ENCODE measurements at places on chromosomes 7 and 10.

DNA sequence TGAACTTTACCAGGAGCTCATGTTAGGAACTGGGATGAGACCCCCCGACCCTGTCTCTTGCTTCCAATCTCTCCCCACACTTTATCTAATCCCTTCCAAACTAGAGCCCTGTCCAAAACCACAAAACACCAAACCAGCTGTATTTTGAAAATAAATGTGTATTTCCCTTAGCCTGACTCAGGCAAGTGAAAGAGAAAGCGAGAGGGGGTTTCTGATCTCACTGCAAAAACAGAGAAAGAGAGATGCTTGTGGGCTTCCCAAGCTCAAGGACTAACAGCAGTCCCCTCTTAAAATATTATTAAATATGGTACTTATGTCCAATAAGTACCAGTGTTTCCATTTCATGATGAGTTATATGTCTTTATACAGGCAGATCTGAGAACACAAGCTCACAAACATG is 122.0 kb downstream of the AGMO start:
- DNase-seq, result no peak

DNA sequence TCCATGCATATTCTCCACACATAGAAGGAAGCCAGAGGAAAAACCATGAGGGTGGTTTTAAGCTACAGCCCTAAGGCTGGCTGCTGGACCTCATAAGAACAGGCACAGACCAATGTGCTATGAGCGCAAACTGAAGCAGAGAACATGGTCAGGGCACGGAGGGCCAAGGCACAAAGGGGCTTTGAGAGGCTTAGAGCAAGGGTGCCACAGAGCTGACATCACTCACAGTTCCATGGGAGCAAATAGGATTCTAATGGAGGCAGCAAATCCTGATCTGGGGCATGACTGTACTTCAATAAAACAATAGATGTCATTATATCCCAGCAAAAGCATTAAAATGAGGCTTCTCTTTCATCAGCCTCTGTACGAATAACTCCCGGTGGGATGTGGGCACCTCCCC is 162.4 kb downstream of the COBL start:
- no peak for DNase-seq

DNA sequence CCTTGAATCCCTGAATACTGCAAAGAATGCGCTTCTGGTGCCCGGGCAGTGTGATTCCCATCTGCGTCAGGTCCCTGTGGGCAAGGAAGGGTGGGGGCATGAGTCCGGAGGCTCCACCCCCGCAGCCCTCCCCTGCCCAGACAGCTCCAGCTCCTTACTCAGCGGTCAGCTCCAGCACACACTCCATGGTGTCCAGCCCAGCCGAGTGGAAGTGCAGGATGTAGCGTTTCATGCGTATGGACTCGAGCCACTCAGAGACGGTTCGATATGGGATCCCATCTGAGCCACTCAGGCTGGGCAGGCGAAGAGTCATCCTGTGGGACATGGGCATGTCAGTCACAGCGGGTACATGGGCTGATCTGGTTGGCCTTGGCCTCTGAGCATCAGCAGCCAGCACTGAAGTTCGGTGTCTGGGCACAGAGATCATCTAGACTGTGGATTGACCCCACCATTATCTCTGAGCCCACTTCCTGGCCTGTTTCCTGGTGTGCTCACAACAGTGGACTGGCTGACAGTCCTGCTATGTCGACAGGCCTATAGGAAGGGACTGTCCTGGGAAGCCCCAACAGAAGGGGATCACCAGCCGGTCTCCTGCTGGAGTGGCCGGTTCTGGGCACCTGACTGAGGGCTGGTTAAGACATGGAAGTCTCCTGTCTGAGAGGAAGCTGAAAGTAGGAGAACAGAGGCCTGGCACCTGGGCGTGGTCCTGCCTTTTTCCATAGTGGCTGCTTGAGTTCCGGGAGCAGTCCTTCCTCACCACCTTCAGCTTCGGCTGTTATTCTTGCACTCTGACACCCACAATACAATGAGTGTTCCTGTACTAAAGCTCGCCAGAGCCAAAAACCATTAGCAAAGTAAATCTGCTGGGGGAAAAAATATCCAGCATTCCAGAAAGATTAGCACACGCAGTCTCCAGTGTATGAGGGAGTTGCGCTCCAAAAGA is 10.6 kb downstream of the ZYX start:
- no peak for DNase-seq

GRCh38 chr10:82817676-82818422 is 942.9 kb downstream of the NRG3 start:
- no peak for DNase-seq

GRCh38 chr10:118342638-118343020 is 505 bp upstream of the FAM204A start:
- DNase-seq, result no peak

- DNase-seq, result no peak
Measured at GRCh38 chr7:24158975-24159374, 125.0 kb upstream of the NPY start.

DNA sequence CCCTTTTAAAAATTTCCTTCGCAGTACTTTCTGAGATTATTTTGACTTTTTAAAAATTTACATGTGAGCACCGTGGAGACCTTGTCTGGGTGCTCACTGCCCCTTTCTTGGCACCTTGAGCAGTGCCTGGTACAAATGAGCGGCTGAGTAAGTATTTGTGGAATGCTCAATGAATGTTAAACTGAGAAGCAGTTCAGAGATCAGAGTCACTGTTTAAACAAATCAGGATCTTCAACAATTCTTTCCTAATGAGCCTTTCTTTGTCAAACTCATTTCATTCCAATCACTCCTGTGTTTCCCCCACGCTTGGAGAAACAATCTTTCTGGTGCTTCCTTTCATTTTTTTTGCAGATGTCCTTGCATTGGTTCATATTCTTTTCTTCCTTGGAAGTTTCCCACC is 611.3 kb upstream of the GALNT17 start:
- DNase-seq, result no peak

- DNase-seq, result no peak
Measured at GRCh38 chr7:8785081-8785480, 351.7 kb downstream of the NXPH1 start.

DNA sequence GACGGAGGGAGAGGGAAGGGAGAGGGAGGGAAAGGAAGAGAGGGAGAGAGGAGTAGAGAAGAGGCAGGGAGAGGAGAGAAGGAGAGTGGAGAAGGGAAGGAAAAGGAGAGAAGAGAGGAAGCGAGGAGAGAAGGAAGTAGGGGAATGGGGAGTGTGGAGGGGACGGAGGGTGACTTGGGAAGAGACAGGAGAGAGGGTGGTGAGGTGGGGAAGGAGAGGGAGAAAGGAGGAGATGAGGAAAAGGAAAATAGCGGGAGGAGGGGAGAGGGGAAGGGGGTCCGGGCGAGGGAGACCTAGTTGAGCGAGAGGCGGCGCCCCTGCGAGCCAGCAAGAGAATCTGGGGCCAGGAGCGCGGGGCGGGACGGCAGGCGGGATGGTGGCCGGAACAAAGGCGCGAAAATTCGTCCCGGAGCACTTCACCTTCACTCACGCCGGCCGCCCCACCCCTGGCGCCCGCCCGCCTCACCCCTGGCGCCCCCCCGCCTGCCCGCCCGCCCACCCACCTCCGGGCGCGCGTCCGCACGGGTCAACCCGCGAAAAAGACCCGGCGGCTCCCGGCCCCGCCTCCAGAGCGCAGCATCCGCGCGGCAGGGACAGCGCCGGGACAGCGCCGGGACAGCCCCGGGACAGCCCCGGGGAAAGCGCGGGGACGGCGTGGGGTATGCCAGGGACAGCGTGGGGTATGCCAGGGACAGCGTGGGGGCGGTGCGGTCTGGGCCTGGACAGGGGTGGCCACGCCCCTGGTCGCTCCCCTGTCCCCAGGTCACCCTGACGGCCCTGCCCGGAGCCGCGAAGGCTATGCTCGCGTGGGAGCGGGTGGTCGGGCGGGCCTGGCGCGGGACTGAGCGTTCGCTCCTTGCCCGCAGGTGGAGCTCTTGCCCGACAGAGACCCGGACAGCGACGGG is 4.2 kb downstream of the VSTM2A start:
- DNase-seq, result no peak

Data from left renal cortex interstitium (tissue), 4 donors.